ENCODE measurements at places on chromosomes 1 and 21. TPM values are rescaled to one million over a fixed set of nuclear protein-coding genes. Genes with fewer than 3 reads are reported as not detected.

GRCh38 chr1:213444224-213444623 lies 393.2 kb downstream of the RPS6KC1 start:
- DNase-seq: no peak

- no peak for DNase-seq
Measured at GRCh38 chr1:214018386-214019268, 30.9 kb downstream of the PROX1 start.

DNA sequence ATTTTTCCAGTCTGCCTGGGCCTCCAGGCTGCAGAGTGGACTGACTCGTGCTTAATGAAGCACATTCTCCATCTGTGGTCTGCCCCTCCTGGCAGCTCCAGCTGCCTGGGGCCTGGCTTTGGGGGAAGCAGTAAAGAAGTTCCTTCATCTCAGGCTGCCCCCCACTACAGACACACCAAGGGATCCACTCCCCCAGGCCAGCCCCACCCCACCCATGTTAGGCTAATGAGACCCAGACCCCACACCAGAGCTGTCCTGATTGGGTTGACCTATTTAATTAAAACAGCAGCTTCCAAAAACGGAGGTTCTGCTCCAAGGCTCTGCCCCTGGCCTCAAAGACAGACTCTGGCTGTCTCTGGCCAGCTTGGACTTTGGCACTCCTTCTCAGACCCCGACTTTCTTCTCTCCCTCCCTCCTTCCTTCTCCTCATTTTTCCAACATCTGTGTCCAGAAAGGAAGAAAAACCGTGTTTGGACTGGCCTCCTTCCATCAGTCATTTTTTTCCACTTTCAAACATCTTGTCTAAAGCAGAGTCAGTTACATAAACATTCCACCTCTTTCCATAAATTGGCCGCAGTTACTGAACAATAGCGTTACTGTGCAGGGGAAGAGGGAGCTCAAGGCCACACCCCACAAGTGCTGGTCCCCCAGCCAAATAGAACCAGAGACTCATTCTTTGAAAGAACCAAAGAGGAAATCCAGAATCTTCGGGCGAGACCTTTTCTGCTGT lies 29.7 kb downstream of the SERTAD4 start:
- DNase-seq: no peak

- DNase-seq: no peak
Measured at GRCh38 chr1:107016376-107016978, 40.0 kb upstream of the PRMT6 start.

- no peak for DNase-seq
Measured at GRCh38 chr1:52056937-52057231, 789 bp downstream of the BTF3L4 start.

GRCh38 chr1:64231153-64231552 lies 27.7 kb downstream of the UBE2U start:
- no peak for DNase-seq

DNA sequence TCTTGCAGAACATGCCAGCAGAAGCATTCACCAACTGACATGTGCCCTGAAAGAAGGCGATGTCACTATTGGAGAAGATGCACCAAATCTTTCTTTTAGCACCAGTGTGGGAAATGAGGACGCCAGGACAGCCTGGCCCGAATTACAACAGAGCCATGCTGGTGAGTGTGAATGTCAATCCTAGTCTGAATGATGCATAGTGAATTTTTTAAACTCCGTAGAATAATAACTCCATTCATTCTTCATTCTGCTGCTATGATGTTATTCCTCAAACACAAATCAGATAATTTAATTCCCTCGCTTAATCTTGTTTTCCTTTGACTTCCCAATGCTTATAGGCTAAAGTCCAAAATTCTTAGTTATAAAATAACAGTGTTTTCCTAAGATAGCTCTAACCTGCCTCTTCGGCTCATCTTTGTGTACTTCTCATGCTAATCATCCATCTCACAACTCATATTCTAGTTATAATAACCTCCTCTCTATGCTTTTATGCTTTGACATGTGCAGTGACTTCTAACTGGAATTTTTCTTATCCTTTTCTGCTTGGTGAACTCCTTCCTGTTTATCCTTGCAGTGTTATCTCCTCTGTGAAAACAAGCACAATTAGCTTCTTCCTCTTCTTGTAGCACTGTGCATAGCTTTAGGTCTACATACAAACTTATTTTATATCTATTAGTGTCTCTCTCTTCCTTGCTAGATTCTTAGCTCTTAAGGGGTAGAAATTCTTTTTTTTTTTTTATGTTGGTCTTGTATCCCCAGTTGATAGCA lies 14.4 kb downstream of the SDCCAG8 start:
- no peak for DNase-seq

The EFNA1 gene
- total RNA-seq: 12.6 TPM

The RGS7 gene
- not detected for total RNA-seq

The FABP3 gene
- 886 TPM for total RNA-seq

The HIVEP3 gene
- 0.82 TPM for total RNA-seq

The PRAMEF25 gene
- not detected for total RNA-seq

The GPR3 gene
- total RNA-seq: 0.51 TPM
